ENCODE measurements at places on chromosomes 3 and 15. TPM values are rescaled to one million over a fixed set of nuclear protein-coding genes. Genes with fewer than 3 reads are reported as not detected.

The LSAMP gene
- total RNA-seq = not detected

The GOLGA8J gene
- not detected for total RNA-seq

The RYR3 gene
- not detected for total RNA-seq

The MYL3 gene
- 0.31 TPM for total RNA-seq

The SLC28A2 gene
- not detected for total RNA-seq

DNA sequence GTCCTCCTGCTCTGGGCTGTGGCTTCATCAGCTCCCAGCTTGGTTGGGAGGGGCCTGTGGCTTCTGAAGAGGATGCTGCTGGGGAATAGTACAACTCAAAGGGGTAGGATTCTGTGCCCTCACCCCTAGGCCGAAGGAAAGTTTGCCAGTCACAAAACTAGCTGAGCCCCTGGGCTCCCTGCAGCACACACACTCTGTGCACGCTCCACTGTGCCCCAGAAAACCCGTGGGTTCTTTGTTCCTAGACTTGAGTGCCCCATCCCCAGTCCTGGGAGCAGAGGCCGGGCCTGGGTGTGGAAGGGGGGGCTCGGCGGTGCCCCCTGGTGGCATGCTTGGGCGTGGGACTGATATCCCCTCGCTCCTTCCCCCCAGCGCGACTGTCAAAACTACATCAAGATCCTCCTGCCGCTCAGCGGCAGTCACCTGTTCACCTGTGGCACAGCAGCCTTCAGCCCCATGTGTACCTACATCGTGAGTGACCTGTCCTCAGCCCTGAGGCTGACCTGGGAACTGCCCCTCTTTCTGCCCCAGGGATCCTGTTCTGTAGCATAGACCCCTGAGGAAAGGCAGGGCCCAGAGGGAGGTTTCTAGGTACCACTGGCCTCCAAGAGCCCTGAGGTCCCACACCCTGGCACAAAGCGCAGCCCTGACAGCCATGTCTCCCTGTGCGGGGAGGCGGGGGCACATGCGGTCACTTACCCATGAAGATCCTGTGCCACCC lies 14.2 kb downstream of the CIB1 start:
- H3K27ac ChIP-seq = no peak overlapping the region
- no peak overlapping the region for H3K4me3 ChIP-seq
- no peak for DNase-seq
- H3K4me1 ChIP-seq = peaks cover 9% of the 10 kb centered on the region

DNA sequence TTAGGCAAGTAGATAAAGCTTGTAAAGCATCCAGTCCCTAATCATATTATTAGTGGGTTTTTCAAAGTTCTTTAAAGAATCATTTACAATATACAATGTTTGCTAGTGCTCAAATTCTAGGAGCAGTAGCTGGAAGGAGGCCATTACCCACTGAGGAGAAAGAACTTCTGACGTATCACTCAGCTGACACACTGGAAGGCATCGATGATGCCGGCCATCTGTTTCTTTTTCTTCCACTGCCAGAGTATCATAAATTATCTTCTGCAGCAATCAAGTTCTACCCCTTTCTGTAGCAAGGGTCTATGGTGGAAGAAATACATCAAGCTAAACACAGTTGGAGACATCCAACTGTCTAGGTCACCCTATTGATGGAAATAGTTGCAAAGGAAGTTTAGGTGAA lies 243.2 kb upstream of the LRRN1 start:
- no peaks in the 10 kb centered on the region for H3K27me3 ChIP-seq
- no peak overlapping the region for H3K27ac ChIP-seq
- DNase-seq = no peak
- peaks cover 14% of the 10 kb centered on the region for H3K4me1 ChIP-seq
- H3K4me3 ChIP-seq = no peak overlapping the region

DNA sequence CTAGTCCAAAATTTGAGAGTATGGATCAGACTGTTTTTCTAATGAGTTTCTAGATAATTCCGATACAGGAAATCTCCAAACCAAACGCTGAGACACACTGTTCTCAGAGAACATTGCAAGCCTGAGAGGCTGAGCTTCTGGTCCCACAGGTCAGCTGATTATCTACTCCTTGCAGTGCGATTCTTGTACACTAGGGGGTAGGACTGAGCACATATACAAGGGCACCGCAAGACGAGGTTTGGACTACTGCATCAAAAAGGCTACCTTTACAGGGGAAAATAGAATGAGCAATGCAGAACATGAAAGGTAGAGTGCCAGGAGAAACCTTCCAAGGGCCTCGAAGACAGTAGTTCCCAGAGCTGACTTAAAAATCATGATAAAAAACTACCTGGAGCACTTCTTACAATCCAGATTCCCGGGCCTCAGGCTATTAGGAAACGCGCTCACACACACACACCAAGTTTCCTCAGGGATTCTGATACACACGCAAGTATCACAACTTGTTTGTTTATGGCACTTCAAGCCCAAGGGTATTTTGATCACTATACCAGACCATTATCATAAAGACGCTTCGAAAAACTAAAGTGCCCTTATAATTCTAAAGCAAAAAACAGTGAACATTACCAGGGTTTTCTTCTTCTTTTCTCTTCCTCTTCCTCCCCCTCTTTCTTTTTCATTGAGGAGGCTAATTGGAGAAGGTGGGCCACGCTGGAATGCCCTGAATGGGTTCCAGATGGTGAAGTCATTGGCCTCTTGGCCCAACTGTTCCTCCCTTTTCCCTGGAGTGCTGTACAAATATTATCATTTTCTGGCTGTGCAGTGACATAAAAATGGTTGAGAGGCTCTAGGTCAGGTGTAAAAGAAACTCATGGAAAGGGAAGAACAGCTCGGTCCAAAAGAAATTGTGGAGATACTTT lies 61.8 kb downstream of the SLC12A8 start:
- H3K27me3 ChIP-seq = peaks cover 2% of the 10 kb centered on the region
- H3K27ac ChIP-seq = no peak overlapping the region
- no peak overlapping the region for H3K4me3 ChIP-seq

DNA sequence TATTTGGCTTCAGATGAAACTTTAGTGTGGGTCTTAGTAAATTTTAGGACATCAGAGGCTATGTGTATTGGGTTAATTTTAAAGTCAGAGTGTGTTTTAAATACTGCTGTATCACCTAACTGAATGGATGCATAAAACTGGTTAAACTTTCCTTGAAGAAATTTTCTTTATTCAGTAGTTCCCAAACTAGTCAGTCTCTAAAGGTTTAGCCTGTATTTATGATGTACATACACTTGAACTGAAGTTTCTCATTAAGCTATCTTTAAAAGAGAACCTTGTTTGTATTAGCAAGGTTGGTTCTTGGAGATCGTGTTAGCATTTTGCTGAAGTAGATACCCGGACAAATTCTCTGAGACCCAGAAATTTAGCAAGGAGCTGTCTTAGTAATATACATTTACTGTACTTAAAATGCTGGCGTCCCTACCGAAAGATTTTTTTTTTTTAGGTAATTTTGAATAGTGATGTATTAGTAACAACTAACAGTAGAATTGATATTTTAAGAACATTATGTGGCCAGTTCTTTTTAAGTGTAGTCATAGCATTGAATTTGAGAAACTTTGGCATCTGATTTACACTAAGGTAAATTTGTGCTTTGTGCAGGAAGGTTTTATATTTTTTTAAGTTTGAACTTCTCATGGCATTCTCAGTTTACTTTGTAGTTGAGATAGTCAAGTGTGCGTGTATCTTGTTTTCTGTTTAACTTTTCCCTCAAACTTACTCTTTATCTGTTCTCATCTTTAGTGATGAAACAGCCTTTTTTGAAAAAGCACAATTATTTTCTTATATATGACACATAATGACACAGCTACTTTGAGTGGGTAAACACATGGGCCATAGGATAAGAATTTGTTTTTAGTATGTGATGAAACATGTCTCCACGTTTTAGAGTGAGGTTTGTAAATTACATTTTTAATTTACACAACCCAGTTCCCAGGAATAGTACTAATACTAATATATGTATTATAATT lies 2.9 kb downstream of the DIPK2A start:
- no peaks in the 10 kb centered on the region for H3K27me3 ChIP-seq
- peaks cover 61% of the 10 kb centered on the region for H3K4me1 ChIP-seq

DNA sequence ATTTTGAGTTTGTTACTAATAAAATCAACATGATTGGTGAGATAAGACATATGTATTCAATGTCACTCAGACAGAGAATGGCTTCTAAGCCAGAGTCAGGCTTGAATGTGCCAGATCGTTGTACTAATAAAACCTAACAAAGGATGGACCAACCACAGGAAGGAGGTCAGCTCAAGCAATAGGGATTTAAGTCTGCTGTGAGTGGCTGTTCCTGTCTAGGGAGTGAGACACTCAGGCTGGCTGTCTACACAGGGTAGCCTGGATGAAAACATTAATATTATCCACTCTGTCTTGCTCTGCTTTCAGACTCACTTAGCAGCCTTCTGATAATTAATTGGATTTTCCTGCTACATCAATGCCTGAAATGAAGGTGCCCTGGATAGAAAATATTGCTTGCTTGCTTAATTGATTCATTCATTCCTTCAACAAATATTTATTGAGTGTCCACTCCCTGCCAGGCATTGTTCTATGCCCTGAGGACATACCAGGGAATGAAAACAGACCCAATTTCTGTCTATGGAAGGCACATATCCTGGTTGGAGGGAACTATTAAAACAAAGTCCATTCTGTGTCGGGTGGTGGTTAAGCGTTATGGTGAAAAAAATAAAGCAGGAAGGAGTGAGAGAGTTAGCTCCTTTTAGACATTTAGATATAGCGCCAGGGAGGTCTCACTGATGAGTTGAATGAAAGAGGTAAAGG lies 239.4 kb downstream of the CHST2 start:
- H3K4me1 ChIP-seq = no peaks in the 10 kb centered on the region
- no peak for DNase-seq
- peaks cover 3% of the 10 kb centered on the region for H3K27me3 ChIP-seq

- H3K4me3 ChIP-seq = no peak overlapping the region
- no peak for DNase-seq
- H3K27me3 ChIP-seq = no peaks in the 10 kb centered on the region
- H3K27ac ChIP-seq = no peak overlapping the region
- H3K36me3 ChIP-seq = no peaks in the 10 kb centered on the region
- peaks cover 15% of the 10 kb centered on the region for H3K4me1 ChIP-seq
Measured at GRCh38 chr3:111702996-111703985, 108.1 kb upstream of the ZBED2 start.

GRCh38 chr3:134956844-134957243 lies 161.8 kb downstream of the EPHB1 start:
- H3K36me3 ChIP-seq = no peaks in the 10 kb centered on the region
- no peaks in the 10 kb centered on the region for H3K4me1 ChIP-seq
- no peak overlapping the region for H3K27ac ChIP-seq
- H3K4me3 ChIP-seq = no peak overlapping the region

DNA sequence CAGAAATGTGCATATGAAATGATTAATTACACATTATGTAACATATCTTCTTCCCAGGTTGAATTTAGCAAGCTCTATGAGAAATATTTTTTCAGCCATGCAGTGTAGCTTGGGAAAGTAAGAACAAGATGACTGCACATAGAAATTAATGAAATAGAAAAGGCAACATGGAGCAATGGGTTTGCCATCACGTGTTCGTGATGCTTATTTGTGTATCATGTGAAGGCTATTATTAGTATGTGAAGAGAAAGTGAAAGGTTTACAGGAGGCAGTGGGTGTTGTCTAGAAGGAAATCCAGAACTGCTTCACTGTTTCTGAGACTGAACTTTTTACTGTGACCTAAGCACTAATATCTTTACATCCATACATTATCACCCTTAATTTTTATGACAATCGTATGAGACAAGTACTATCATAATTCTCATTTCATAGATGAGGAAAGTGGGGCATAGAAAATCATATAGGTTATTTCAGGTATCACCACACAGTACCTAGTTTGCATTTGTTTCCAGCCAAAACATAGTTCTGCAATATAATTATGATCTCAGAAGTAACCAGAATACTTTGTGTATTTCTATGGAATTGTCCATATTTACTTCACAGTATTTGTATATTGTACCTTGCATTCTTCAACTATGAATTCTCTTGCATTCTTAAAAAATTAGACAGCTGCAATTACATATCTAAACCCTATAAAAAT lies 14.9 kb downstream of the SERPINI1 start:
- no peaks in the 10 kb centered on the region for H3K4me1 ChIP-seq
- no peaks in the 10 kb centered on the region for H3K27me3 ChIP-seq
- H3K27ac ChIP-seq = no peak overlapping the region
- no peaks in the 10 kb centered on the region for H3K36me3 ChIP-seq
- no peak for DNase-seq

GRCh38 chr3:127412578-127413317 lies 124.9 kb upstream of the PRR20G start:
- no peak overlapping the region for H3K27ac ChIP-seq
- H3K36me3 ChIP-seq = no peaks in the 10 kb centered on the region
- peaks cover 47% of the 10 kb centered on the region for H3K27me3 ChIP-seq
- DNase-seq = no peak

DNA sequence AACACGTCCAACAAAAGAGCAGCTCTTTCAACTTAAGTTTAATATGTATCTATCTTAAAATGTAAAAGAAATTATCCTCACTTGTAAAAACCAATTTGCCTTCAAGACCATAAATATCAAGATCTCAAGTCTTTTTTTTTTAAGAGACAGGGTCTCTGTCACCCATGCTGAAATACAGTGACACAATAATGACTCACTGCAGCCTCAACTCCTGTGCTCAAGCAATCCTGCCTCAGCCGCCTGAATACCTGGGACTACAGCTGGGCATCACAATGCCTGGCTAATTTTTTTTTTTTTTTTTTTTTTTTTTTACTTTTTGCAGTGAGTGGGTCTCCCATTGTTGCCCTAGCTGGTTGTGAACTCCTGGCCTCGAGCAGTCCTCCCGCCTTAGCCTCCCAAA lies 26.0 kb downstream of the ACAP2 start:
- peaks cover 27% of the 10 kb centered on the region for H3K4me1 ChIP-seq
- H3K4me3 ChIP-seq = no peak overlapping the region
- H3K27me3 ChIP-seq = no peaks in the 10 kb centered on the region
- peaks cover 4% of the 10 kb centered on the region for H3K36me3 ChIP-seq
- H3K27ac ChIP-seq = no peak overlapping the region
- no peak for DNase-seq

DNA sequence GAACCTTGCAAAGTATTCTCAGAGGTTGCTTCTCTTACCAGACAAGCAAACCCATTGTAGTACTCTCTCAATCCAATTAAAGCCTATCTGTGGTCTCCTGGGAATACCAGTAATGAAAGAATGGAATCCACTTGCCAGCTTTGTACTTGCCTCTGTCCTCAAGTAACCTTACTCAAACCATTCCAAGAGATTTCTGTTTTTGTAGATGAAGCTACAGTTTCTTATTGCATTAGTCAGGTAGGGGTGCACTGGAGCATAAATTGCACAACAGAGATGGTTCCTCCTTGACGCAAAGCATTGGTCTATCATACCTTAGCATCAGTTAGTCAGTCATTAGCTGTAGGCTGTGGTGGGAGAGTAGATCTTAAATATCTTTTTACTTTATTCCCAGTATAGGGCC lies 52.9 kb downstream of the BTLA start:
- H3K4me3 ChIP-seq = no peak overlapping the region
- H3K36me3 ChIP-seq = no peaks in the 10 kb centered on the region
- no peaks in the 10 kb centered on the region for H3K4me1 ChIP-seq
- DNase-seq = peak; percentile 5
- H3K27ac ChIP-seq = no peak overlapping the region
- 0 out of 2 replicates have a peak, but pooled peaks cover 2% of the 10 kb centered on the region for H3K27me3 ChIP-seq

- H3K36me3 ChIP-seq = peaks cover 57% of the 10 kb centered on the region
- H3K4me1 ChIP-seq = peaks cover 39% of the 10 kb centered on the region
- DNase-seq = no peak
- no peaks in the 10 kb centered on the region for H3K27me3 ChIP-seq
- H3K27ac ChIP-seq = no peak overlapping the region
Measured at GRCh38 chr15:49286649-49287404, 116.8 kb downstream of the GALK2 start.

GRCh38 chr3:188202358-188203138 lies 48.6 kb downstream of the LPP start:
- peaks cover 22% of the 10 kb centered on the region for H3K36me3 ChIP-seq
- no peak overlapping the region for H3K4me3 ChIP-seq
- H3K4me1 ChIP-seq = peaks cover 50% of the 10 kb centered on the region
- H3K27ac ChIP-seq = peak overlapping the region; percentile 0
- DNase-seq = no peak

Measured in HFFc6 (cell line).